Aorta (tissue), 5 donors: ENCODE measurements at places on chromosomes 1 and 21. TPM values are rescaled to one million over a fixed set of nuclear protein-coding genes. Genes with fewer than 3 reads are reported as not detected.

CLEC20A gene
- total RNA-seq, result not detected

RNF223 gene
- not detected for total RNA-seq

ATP1B1 gene
- total RNA-seq, result 7.1 TPM

SH2D1B gene
- 0.45 TPM for total RNA-seq

RHD gene
- not detected for total RNA-seq

CLDN17 gene
- not detected for total RNA-seq

DNA sequence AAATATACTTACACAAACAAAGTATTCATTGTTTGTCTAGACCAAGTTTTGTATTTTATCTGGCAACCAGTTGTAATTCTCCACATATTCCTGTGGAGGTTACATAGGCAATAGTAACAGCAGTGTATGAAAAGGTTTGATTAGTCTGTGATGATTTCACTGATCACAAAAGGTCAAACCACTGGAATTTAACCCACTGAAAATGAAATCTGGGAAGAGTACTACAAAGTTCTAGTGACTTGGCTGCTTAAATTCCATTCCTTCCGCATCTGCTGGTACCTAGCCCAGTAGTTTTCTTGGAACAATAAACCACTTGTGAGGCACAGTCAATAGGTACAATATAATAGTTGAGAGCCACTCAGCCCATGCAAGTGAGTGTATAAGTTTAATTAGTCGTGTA, 205.4 kb downstream of the NFIA start:
- no peak for DNase-seq

DNA sequence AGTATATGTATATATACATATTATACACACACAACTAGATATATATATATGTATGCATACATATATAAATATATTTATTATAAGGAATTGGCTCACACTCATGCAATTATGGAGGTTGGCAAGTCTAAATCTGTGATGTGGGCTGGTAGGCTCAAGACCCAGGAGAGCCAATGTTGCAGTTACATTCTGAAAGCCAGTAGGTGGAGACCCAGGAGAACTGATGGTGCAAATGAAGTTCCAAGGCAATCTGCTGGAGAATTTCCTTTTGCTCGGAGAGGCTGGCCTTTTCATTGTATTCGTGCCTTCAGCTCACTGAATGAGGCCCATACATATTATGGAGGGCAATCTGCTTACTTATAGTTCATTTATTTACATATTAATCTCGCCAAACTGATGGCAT, 9.4 kb downstream of the IVL start:
- DNase-seq, result no peak

DNA sequence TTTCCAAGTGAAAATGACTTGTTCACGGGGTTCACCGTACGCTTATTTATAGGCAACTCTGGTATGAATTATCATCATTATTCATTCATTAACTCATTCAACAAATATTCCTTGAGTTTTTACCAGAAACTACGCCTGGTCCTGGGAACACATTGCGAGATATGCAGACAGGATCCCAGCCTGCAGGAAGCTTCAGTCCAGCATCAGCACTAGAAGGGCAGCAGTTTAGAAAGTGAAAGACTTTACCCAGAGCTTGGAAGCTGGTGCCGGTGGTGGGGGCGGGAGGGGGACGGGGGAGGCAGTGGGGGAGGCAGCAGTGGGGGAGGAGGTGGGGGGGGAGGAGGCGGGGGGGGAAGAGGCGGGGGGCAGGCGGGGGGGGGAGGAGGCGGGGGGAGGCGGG, 55.9 kb downstream of the SETD4 start:
- DNase-seq, result no peak

GRCh38 chr1:54405898-54406293, 298 bp downstream of the SSBP3 start:
- no peak for DNase-seq

DNA sequence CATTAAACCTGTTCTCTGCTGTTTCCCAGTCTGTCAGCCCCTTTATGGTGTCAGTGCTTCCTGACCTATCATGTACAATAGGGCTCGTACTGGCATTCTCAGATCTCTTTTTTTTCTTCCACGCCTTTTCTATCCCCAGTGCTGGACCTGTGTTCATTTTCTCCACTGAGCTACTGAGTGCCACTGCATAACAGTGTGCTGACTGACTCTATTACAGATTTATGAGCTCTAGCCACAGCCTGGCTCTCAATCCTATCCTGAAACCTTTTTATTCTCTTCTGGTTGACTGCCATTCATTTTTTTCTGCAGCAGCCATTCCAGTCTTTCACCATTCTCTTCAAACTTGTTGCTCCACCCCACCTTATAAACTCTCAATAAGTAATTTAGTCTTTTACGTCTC, 59.6 kb upstream of the MACF1 start:
- DNase-seq, result no peak

DNA sequence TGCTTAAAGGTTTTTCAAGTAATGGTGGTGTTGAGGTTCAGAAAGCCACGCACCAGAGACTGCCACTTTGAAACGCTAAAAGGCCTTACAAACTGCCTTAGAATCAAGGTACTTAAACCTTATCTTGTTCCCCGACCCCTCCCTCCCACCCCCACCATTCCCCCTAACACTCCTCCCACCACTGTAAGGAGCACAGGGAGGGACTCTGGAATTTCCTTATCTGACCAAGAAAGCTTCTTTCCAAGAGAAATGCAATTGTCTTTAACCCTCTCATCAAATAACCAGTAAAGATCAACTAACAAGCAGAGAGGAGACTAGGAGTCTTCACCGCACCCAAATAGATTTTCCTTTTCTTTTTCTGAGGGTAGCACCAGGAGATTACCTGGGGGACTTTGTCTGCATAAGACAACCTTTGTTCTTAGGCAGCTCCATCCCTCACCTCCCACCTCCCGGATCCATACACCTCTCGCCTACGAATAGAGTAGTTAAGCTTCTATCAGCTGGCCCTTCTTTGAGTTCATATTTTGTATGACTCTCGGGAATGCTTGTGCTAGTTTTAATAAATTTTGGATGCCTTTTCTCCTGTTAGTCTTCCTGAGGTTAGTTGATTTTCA, 137.7 kb upstream of the ADGRL2 start:
- DNase-seq, result no peak

DNA sequence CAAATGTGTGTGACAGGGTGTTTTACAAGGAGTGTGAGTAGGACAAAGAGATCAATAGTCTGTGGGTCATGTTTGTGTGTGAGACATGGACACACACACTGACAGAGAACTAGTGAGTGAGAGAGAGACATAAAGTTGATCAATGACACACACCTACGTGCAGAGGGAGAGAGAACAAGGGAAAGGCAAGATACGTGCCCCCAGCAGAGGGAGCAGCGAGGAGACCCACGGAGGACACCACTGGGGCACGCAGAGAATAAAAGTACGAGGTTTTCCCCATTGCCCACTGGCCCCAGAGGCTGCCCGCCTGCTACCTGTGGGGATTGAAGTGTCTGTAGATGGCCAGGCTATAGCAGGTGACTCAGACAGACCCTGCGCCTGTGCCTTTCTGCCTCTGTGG, 130.2 kb upstream of the CSF3R start:
- no peak for DNase-seq

- no peak for DNase-seq
Measured at GRCh38 chr1:89685461-89685860, 52.5 kb downstream of the LRRC8C start.

- DNase-seq, result no peak
Measured at GRCh38 chr1:181151378-181152326, 63.2 kb downstream of the IER5 start.

DNA sequence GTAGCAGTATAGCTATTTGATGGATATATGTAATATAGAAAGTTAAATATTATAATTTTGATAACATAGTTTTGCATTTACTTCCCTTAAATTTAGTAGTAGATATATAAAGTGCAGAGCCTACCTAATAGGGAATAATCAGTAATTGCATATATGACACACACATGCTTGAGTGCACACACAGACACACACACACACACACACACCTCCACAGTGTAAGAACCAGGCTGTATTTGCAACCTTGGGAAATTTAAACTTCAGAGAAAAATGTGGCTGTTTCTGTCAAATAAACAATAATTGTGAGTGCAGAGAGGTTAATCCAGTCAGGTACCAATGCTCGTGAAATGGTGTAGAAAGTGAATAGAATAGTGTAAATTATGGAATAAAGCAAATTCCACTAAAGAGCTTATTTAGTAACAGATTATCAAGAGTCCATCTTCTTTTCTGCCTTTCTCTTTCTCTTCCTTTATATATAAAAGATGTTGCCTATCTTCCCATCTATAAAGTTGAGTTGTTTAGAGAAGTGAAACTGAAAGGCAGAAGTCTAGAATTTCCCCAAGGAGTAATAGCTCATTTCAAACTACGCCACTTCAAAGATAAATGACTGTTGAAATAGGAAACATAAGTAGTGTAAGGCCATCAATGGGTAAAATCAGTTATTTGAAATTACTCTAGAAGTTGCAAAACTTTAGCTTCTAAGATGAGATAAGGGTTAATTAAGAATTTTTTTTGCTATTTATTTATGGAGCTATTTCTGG, 273.7 kb downstream of the SRGAP2C start:
- DNase-seq, result no peak

DNA sequence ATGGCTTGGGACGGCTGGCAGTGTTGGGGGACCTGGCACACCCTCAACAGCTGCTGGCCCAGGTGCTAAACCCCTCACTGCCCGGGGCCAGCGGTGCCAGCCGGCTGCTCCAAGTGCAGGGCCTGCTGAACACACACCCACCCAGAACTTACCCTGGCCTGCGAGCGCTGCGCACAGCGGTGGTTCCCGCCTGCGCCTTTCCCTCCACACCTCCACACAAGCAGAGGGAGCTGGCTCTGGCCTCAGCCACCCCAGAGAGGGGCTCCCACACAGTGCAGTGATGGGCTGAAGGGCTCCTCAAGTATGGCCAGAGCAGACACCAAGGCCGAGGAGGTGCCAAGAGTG, 67.9 kb downstream of the FMO4 start:
- DNase-seq, result no peak

GRCh38 chr1:244369256-244370057, 82.3 kb downstream of the ADSS2 start:
- no peak for DNase-seq

- no peak for DNase-seq
Measured at GRCh38 chr1:160046494-160047110, 14.8 kb upstream of the PIGM start.

DNA sequence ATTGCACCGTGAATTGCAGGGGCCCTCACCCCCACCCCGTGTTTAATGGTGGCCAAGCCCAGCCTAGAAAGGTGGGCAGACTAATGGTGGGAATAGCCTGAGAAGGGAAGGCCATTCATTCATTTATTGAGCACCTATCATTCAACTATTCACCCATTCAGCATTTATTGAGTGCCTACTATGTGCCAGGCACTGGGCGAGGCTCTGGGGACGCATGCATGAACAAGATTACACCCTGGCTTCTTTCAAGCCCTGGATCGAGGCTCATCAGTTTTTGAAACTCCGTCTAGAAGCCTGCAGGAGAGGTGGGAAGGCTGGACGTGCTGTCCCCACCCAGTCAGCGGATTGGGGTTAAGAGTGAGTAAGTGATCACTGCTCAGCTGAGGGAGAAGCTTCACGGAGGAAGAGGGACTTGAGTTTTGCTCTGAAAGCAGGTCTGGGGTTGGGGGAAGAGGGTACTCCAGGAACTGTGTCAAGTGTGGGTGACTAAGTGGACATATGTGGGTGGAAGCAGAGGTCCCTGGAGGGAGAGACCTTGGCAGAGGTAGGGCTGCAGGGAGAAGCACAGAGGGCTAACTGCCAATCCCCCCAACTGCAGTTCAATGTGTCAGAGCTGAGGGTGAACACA, 35.6 kb downstream of the MEF2D start:
- no peak for DNase-seq

GRCh38 chr1:197921235-197922069, 4.3 kb downstream of the LHX9 start:
- DNase-seq, result no peak
